ENCODE measurements at places on chromosomes 3 and 15.
A peak's percentile ranks its signal among the peaks of the same experiment; 100 is the strongest.

- DNase-seq: no peak
These were observed 221.4 kb downstream of the MINAR1 start for GRCh38 chr15:79653533-79653932.

GRCh38 chr15:66285533-66286280 lies 7.7 kb upstream of the DIS3L start:
- DNase-seq: no peak

DNA sequence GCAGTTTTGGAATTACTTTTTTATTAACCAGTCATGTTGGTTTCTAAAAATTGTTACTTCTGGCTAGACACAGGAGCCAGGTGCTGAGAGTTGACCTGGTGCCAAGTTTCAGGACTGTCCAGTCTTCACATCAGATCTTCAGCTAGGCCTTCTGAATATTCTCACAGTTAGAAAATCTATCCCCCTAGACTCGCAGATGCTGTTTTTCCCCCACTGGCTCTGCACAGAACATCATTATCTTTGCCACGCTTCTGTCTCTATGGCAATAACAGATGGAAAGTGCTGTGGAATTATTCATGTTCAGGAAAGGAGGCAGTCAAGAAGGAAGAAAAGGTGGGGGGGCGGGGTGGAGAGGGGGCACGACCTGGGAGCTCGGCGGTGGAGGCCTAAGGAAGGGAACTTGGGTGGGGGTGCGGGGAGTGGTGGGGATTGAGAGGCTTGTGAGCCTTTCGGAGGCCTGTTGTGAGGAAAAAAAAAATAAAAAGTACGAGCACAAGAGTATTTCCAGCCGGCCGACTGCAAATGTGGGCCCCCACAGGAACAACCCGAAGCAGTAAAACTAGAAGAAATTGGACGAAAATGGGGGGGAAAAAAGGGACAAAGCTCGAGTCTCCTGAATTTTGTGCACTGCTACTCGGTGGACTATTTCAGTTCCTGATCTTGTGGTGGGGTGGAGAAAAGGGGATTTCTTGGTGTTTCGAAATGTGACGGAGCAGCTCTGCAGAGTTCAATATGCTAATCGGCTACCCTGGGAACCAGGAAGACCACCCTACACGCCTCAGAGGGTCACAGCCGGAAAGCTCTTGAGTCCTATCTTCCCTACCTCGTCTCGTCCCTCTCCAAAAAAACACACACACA lies 1.5 kb upstream of the SKIL start:
- peak; percentile 29 for DNase-seq

DNA sequence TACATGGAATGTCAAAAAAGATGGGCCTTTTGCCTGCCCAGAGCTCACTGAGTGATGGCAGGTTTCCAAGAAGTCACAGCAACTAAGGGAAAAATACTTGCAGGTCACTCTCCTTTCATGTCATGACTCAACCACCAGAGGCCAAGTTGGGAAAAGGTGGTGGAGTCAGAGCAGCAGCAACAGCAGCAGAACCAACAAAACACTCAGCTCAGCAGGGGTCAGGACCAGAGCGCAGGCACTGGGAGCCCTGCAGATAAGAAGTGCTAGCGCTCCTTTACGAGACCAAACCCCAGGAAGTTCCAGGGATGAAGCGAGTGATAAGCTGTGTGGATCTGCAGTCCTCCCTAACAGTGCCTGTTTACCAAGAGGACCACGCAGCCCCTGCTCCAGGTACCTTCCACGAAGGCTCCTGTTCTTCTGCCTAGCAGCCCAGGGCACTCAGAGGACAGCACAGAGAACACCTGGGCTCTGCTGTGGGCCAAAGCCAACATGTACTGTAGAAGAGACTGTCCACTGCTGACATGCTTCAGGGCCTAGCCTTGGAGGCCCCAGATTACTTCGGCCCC lies 26.0 kb downstream of the POC1A start:
- no peak for DNase-seq
